ENCODE measurements at places on chromosomes 2 and 18.

GRCh38 chr18:67846422-67847098 lies 330.0 kb upstream of the DSEL start:
- H3K27me3 ChIP-seq, result no peaks in the 10 kb centered on the region
- H3K4me1 ChIP-seq, result no peaks in the 10 kb centered on the region
- no peak overlapping the region for H3K27ac ChIP-seq
- no peak overlapping the region for H3K4me3 ChIP-seq
- no peak for DNase-seq
- no peaks in the 10 kb centered on the region for H3K36me3 ChIP-seq

GRCh38 chr2:12716032-12716281 lies 779 bp upstream of the TRIB2 start:
- H3K27ac ChIP-seq, result peak overlapping the region; percentile 98
- peak; percentile 69 for DNase-seq

GRCh38 chr2:69644506-69644979 lies 1.0 kb upstream of the AAK1 start:
- peak overlapping the region; percentile 97 for H3K4me3 ChIP-seq
- peak overlapping the region; percentile 99 for H3K27ac ChIP-seq
- no peak for DNase-seq
- peaks cover 59% of the 10 kb centered on the region for H3K4me1 ChIP-seq

DNA sequence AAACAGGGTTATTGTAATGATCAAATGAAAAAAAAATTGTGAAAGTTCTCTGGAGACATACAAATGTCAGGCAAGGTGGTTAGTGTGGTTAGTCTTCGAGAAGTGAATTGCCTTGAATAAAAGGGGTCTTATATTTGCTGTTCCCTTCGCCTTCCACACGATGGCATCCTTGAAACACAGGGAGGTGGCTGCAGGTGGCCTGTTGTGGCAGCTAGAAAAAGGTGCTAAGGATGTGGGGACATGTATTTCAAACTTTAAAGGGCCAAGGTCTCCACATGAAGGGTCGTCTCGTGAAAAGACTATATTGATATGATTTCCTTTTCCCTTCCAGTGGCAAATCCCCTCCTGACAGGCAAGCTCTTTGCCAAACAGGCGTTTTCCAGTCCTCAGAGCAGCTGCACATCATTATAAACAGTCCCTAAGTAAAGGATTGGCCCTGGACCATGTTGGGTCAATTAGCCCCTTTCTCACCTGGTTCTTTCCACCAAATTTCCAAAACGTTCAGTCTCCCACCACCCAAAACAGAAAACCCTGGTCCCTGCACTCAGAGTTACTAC lies 68.5 kb downstream of the COPS8 start:
- H3K36me3 ChIP-seq, result peaks cover 7% of the 10 kb centered on the region
- peaks cover 26% of the 10 kb centered on the region for H3K27me3 ChIP-seq
- H3K4me1 ChIP-seq, result peaks cover 4% of the 10 kb centered on the region
- H3K27ac ChIP-seq, result no peak overlapping the region
- no peak overlapping the region for H3K4me3 ChIP-seq

- no peak for DNase-seq
- H3K4me3 ChIP-seq, result no peak overlapping the region
- H3K27me3 ChIP-seq, result no peaks in the 10 kb centered on the region
- no peaks in the 10 kb centered on the region for H3K4me1 ChIP-seq
These were observed 127.0 kb upstream of the KLHL14 start for GRCh38 chr18:32899819-32900218.

GRCh38 chr18:11989174-11989573 lies 7.9 kb downstream of the IMPA2 start:
- no peak overlapping the region for H3K27ac ChIP-seq
- H3K36me3 ChIP-seq, result no peaks in the 10 kb centered on the region
- no peak overlapping the region for H3K4me3 ChIP-seq
- no peak for DNase-seq

DNA sequence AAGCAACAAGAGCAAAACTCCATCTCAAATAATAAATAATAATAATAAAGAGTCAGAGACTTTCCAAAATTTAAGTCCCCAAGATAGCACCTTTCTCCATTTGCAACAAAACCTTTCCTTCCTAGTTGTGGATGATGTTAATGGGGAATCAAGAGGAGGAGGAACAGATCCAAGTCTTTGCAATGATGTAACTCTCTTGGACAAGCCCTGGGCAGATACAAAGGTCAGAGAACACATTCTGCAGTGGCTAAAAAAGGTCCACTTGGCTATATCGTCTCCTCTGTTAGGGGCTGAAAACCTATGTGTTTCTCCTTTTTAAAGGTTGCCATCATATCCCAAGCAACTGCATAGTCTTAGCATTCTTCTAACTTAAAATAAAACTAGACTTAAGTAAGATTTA lies 151.1 kb downstream of the TMEM163 start:
- no peak overlapping the region for H3K4me3 ChIP-seq
- H3K27ac ChIP-seq, result no peak overlapping the region
- peaks cover 8% of the 10 kb centered on the region for H3K4me1 ChIP-seq
- DNase-seq, result no peak
- H3K27me3 ChIP-seq, result peaks cover 53% of the 10 kb centered on the region
- peaks cover 3% of the 10 kb centered on the region for H3K36me3 ChIP-seq

DNA sequence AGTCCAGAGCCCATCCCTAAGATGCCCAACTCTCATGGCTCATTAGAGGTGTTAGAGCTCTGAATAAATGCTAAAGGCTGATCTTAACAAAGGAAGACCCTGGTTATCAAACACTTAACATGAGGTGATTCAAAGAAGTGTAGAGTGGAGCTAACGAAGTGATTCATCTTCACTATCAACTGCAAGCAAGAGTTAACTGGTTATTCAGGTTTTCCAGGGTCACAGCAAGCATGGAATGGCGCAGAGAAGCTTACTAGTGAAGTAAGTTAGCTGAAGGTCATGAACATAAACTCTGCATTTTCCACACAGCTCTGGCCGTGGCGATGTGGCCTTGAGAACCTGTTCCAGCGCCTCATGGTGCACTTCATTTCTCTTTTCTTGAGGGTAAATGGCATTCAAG lies 17.0 kb downstream of the RND3 start:
- H3K27me3 ChIP-seq, result no peaks in the 10 kb centered on the region
- no peak overlapping the region for H3K27ac ChIP-seq
- no peaks in the 10 kb centered on the region for H3K4me1 ChIP-seq
- no peaks in the 10 kb centered on the region for H3K36me3 ChIP-seq
- no peak for DNase-seq
- H3K4me3 ChIP-seq, result no peak overlapping the region

- peaks cover 2% of the 10 kb centered on the region for H3K36me3 ChIP-seq
- peak overlapping the region; percentile 80 for H3K27ac ChIP-seq
- no peak for DNase-seq
- H3K4me1 ChIP-seq, result peaks cover 6% of the 10 kb centered on the region
These were observed 23.7 kb downstream of the DDX1 start for GRCh38 chr2:15615301-15615920.

- no peaks in the 10 kb centered on the region for H3K36me3 ChIP-seq
- no peak overlapping the region for H3K27ac ChIP-seq
These were observed 84.2 kb downstream of the SLC8A1 start for GRCh38 chr2:40367652-40368051.

DNA sequence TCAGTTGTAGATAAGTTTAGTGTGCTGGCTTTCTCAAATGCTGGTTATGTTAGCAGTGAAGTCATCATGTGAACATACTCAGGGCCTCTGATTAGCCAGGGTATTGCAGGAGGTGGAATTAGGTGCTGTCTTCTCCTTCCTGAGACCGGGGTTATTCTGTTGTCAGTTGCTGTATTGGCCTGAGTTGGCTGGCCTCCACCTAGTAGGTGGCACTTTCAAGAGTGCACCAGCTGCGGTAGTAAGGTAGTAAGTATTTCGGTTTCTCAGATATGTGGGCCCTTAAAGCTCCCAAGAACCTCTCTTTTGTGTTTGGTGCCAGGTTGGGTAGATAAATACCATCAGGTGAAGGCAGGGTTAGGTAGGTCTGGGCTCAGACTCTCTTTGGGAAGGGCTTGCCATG lies 1430.5 kb upstream of the CELF4 start:
- H3K27ac ChIP-seq, result no peak overlapping the region
- no peaks in the 10 kb centered on the region for H3K36me3 ChIP-seq
- H3K4me3 ChIP-seq, result no peak overlapping the region
- DNase-seq, result no peak

GRCh38 chr2:12419803-12420202 lies 296.9 kb upstream of the TRIB2 start:
- H3K27ac ChIP-seq, result no peak overlapping the region
- no peak for DNase-seq
- no peak overlapping the region for H3K4me3 ChIP-seq

- peaks cover 3% of the 10 kb centered on the region for H3K36me3 ChIP-seq
- no peak overlapping the region for H3K4me3 ChIP-seq
- H3K27ac ChIP-seq, result no peak overlapping the region
- DNase-seq, result no peak
These were observed 29.5 kb downstream of the MARCO start for GRCh38 chr2:118971245-118972122.

- peaks cover 48% of the 10 kb centered on the region for H3K27me3 ChIP-seq
- no peak for DNase-seq
- peaks cover 12% of the 10 kb centered on the region for H3K4me1 ChIP-seq
- no peak overlapping the region for H3K4me3 ChIP-seq
- peaks cover 3% of the 10 kb centered on the region for H3K36me3 ChIP-seq
- no peak overlapping the region for H3K27ac ChIP-seq
These were observed 2.3 kb downstream of the INHBB start for GRCh38 chr2:120348134-120348736.

DNA sequence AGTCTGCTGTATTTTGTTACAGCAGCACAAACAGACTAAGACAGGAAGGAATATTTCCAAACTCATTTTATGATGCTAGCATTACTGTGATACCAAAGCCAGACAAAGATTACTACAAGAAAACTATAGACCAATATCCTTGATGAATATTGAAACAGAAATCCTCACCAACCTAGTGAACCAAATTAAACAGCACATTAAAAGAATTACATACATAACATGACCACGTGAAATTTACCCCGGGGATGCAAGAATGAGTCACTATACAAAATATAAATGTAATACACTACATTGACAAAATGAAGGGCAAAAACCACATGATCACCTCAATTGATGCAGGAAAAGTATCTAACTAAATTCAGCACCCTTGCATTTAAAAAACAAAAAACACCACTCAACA lies 112.6 kb downstream of the CHN1 start:
- no peaks in the 10 kb centered on the region for H3K27me3 ChIP-seq
- no peak for DNase-seq
- peaks cover 2% of the 10 kb centered on the region for H3K36me3 ChIP-seq

DNA sequence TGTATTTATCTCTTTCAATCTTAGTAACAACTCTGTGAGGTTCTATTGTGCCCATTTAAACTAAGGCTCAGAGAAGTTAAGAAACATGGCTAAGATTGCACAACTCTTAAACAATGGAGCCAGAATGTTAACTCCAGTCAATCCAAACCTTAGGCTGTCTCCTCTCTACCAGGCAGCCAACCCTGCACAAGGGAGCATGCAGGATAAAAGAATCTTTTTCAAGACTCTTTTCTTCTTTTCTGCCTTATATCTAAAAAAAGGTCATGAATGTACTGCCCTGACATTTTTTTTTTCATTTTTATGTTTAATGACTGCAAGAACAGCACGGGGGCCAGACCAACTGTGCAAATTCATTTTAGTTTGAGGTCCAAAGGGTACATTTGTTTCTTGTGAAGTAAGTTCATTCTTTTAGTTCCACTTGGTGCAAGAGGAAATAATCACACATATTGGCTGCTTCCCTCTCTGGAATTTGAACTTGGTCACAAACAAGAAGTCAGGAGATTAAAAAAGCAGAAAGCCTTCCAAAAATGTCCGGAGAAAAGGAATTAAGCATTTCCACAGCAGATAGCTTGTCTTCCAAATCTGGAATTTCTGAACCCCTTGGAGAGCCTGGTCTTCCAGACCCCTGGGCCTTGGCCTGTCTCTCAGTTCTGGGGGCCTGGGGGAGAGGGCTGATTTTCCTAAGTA lies 96.0 kb upstream of the RIOK3 start:
- no peak overlapping the region for H3K27ac ChIP-seq
- peaks cover 3% of the 10 kb centered on the region for H3K36me3 ChIP-seq
- H3K4me1 ChIP-seq, result peaks cover 13% of the 10 kb centered on the region
- H3K27me3 ChIP-seq, result no peaks in the 10 kb centered on the region

- H3K27ac ChIP-seq, result peak overlapping the region; percentile 99
- no peak for DNase-seq
- peaks cover 9% of the 10 kb centered on the region for H3K36me3 ChIP-seq
- peaks cover 38% of the 10 kb centered on the region for H3K4me1 ChIP-seq
These were observed 3.9 kb downstream of the IL18R1 start for GRCh38 chr2:102359527-102359926.

GRCh38 chr2:211077216-211077767 lies 520.9 kb downstream of the CPS1 start:
- H3K4me3 ChIP-seq, result no peak overlapping the region
- no peaks in the 10 kb centered on the region for H3K27me3 ChIP-seq
- H3K27ac ChIP-seq, result no peak overlapping the region
- H3K4me1 ChIP-seq, result no peaks in the 10 kb centered on the region
- H3K36me3 ChIP-seq, result no peaks in the 10 kb centered on the region

- H3K36me3 ChIP-seq, result no peaks in the 10 kb centered on the region
- H3K4me3 ChIP-seq, result no peak overlapping the region
- peaks cover 5% of the 10 kb centered on the region for H3K27me3 ChIP-seq
- H3K4me1 ChIP-seq, result no peaks in the 10 kb centered on the region
- no peak for DNase-seq
- no peak overlapping the region for H3K27ac ChIP-seq
These were observed 108.4 kb downstream of the MRO start for GRCh38 chr18:50711386-50711785.

DNA sequence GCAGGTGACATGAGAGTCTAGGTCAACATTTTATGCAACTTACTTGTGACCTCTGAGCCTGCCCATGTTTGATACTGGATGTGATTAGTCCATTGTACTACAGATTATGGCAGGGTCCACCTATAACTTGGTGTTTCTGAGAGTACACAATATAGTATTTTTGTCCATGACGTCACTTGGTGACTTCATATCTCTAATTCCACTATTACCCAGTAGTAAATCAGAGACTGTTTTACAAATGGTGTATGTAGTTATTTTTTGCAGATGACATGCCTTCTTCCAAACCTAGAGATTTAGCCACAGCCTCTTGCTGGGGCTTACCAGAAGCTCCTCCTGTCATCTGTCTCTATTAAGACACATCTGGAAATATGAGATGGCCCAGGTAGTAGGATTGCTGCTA lies 24.6 kb upstream of the TMX3 start:
- H3K27me3 ChIP-seq, result peaks cover 9% of the 10 kb centered on the region
- H3K4me3 ChIP-seq, result no peak overlapping the region
- DNase-seq, result no peak
- H3K4me1 ChIP-seq, result peaks cover 4% of the 10 kb centered on the region
- H3K36me3 ChIP-seq, result peaks cover 4% of the 10 kb centered on the region

GRCh38 chr2:188787658-188788240 lies 186.4 kb upstream of the COL3A1 start:
- DNase-seq, result no peak
- H3K27ac ChIP-seq, result no peak overlapping the region
- no peaks in the 10 kb centered on the region for H3K36me3 ChIP-seq

- H3K27me3 ChIP-seq, result no peaks in the 10 kb centered on the region
- H3K4me3 ChIP-seq, result no peak overlapping the region
- H3K27ac ChIP-seq, result no peak overlapping the region
- no peaks in the 10 kb centered on the region for H3K36me3 ChIP-seq
These were observed 375.8 kb upstream of the NXPH2 start for GRCh38 chr2:139155991-139156390.

GRCh38 chr2:214575030-214575429 lies 164.2 kb downstream of the VWC2L start:
- H3K4me3 ChIP-seq, result no peak overlapping the region
- H3K36me3 ChIP-seq, result peaks cover 2% of the 10 kb centered on the region
- no peak overlapping the region for H3K27ac ChIP-seq
- H3K4me1 ChIP-seq, result peaks cover 6% of the 10 kb centered on the region
- H3K27me3 ChIP-seq, result peaks cover 17% of the 10 kb centered on the region
